ENCODE measurements at places on chromosomes 3 and 15.

GRCh38 chr3:129239991-129240390 lies 9.4 kb upstream of the COPG1 start:
- DNase-seq: no peak

GRCh38 chr3:23096041-23096440 lies 107.1 kb upstream of the UBE2E2 start:
- no peak for DNase-seq

DNA sequence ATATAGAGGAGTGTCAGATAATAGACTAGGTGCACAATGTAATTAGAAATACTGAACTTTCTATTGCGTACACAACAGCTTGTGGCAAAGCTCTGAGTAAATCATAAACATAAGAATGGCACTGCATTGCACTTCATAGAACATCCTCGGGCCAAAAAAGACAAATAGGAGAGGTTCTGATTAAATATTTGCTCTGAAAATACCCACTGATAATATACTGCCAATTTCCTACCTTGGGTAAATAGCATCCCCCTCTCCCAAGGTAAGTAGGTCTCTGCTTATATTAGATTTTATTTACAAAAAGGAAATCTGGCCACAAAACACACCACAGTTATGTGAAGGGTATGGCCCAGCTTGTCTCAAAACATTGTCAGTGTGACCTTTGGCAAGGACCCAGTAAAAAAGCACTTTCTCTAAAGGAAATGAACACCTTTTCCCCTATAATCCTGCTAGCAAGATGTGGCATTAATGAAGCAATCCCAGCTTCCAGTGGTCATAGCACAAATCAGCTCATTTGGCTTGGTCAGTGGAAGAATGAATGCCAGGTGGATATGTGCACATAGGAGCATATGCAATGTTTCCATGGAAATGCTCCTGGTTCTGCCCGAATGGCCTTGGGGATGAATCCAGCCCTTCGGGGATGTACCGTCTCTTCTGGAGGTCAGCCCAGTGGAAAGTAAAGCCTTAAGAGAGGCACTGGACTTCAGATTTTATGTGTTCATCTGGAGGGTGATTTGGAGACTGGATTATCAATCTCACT lies 315.9 kb downstream of the LSAMP start:
- DNase-seq: no peak

DNA sequence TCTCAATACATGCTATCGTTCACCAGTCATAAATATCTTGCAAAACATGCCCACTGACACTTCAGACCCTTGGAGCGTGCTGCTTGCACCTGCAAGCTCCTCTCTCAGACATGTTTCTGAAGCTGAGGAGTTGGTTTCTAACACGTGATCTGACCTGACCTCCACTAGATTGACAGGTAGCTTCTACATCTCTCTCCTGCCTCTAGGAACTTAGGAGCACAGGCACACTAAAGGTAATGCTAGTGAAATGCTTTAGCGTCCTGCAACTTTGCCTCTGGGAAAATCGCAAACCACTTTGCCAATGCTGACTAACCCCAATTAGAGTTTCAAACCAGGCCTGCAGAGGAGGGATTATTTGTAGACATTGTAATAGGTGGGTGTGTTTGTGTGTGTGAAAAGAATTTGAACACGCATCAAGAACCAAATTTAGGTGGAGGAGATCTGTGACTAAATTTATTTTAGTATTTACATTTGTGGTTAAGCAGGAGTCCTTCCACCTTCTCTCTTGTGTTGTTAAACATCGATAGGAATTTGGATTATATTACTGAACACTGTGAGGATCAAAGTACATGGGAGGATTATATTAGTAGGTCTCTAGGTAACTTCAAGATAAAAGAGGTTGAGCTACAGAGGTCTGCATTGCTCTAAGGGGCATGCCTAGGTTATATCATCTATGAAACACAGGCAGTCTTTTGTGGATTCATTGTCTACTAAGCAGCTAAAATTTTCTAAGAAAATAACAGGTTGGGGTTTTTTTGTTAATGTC lies 86.7 kb upstream of the ZBED2 start:
- no peak for DNase-seq

GRCh38 chr3:98628317-98628716 lies 34.9 kb upstream of the CPOX start:
- no peak for DNase-seq

GRCh38 chr3:21654241-21654640 lies 96.8 kb downstream of the ZNF385D start:
- DNase-seq: no peak

DNA sequence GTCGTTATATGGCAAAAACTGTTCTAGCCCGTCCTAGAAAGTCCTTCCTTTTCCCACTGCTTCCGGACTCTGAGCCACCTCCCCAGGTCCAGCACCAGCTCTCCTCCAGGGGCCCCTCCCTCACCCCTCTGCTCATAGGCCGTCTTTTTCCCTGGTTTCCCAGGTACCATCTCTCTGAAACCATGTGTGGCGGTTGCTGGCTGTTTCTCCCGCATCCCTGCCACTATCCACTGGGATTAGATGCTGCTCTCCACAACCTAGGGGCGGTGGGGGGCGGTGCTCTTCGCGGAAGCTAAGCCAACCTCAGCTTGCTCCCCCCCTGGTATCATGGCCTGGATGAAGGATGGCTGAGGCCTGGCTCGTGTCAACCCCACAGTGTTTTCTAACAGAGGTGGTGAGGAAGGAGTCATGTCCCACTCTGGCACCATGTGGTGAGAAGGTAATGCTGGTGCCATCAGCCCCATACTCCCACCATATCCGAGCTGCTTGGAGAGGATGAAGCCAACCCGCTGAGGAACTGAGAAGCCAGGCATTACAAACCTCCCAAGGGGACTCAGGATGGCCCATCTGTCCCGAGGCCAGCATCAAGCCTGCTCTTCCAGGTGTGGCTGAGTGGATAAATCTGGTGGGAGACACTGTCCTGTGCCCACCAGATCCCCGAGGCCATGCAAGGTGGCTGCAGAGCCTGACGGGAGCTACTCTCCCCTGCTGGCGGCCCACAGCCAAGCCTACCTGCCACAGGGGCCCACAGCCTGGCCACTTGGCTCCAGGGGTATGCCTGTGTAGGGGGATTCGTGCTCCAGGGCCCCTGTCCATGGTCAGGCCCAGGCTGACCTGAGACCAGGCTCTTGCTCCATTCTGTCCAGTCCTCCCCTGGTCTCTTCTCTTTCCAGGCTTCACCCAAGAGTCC lies 27.9 kb upstream of the SLC41A3 start:
- no peak for DNase-seq
